ENCODE measurements at places on chromosomes 6 and 20.
A peak's percentile ranks its signal among the peaks of the same experiment; 100 is the strongest.

DNA sequence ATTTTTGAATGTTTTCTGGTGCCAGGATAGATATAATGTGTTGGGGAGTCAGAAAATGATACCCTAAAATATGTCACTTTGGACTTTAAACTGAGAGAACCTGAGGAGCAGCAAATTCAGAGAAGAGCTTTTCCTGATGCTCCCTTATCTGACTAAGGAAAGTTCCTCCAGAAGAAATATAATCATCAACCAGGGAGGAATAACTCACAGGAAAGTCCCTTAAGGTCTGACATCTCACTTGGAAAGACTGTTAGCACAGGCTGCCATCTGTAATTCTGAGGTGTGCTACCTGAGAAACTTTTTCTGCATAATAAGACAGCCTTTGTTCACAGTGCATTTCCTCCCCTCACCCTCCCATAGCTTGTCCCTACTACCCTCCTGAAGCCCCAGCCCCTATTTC lies 218.6 kb downstream of the SYNE1 start:
- no peak for DNase-seq

GRCh38 chr6:149154261-149154821 lies 163.2 kb upstream of the TAB2 start:
- no peak for DNase-seq

DNA sequence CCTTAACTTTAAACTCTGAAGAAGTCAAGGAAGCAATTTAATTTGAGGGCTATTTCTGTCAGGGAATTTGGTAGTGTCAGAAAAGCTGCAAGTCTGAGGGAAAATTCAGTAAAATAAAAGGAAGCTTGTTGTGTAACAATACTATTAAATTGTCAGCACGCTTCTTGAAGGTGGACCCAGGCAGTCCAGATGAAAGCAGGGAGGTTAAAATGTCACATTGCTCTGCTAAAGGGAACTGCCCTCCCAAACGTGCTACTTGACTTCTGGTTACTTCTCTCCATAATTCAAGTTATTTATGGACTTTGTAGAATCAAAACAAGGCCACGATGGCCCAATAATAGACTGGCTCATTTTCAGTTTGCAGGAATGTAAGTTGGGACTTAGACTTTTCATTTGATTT lies 28.2 kb upstream of the ARMC2 start:
- DNase-seq, result no peak

DNA sequence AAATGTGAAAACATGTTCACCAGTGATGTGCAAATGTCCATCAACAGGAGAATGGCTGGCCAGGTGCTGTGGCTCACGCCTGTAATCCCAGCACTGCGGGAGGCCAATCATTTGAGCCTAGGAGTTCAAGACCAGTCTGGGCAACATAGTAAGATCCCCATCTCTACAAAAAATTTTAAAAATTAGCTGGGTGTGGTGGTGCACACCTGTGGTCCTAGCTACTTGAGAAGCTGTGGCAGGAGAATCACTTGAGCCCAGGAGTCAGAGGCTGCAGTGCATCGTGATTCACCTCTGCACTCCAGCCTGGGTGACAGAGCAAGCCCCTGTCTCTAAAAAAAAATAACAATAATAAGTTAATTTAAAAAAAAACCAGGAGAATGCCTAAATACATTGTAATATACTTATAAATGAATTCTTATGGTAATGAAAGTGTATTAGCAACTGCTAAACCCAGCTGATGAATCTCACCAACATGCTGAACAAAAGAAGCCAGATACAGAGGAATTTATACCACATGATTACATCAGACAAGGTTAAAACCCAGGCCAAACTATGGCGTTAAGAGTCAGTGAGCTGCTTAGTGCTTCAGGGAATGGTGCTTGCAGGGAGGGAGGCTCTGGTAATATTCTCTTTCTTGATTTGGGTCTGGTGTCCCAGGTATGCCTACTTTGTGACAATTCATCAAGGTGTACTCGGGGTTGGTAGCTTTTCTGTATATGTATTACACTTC lies 36.4 kb downstream of the RPP40 start:
- no peak for DNase-seq

DNA sequence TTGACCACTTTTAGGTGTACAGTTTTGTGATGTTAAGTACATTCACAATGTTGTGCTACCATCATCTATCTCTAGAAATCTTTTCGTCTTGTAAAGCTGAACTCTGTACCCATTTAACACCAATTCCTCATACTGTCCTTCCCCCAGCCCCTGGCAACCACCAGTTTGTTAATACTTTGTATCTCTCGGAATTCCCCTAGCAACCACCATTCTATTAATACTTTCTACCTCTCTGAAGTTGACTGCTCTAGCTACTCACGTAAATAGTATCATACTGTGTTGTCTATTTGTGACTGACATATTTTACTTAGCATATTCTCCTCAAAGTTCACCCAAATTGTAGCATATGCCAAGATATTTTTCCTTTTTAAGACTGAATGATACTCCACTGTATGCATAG lies 82.3 kb upstream of the CLDN20 start:
- DNase-seq, result no peak

DNA sequence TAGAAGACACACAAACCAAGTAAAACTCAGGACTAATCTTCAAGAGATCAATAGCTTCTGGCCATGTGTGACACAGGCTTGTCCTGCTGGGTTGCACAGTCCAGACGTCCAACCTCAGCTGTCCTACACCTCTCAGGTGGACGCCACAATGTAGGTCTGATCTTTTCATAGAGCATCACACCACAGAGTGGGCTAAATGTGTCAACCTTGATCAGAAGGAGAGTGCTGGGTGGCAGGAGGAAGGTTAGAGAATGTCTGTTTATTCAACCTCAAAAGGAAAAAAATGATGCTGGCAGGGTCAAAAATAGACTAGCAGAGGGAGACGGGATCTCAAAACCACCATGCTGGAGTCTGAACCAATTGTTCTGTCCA lies 41.7 kb downstream of the GFOD1 start:
- no peak for DNase-seq

GRCh38 chr20:31661625-31662371 lies 24.1 kb downstream of the COX4I2 start:
- DNase-seq, result peak; percentile 79

All from stimulated activated CD4-positive, alpha-beta T cell treated with anti-CD3 and anti-CD28 coated beads, Interleukin-1b, Interleukin-23, amount 100 ng/mL, for 4 hours (primary cell).